Activated CD4-positive, alpha-beta T cell treated with anti-CD3 and anti-CD28 coated beads for 36 hours (primary cell): ENCODE measurements at places on chromosomes 7 and 10. TPM values are rescaled to one million over a fixed set of nuclear protein-coding genes. Genes with fewer than 3 reads are reported as not detected.

Gene DUSP5
- 70.7 TPM for total RNA-seq

GRCh38 chr10:22466763-22467334, 121.6 kb downstream of the SPAG6 start:
- H3K27me3 ChIP-seq, result peaks cover 4% of the 10 kb centered on the region
- no peak overlapping the region for H3K4me3 ChIP-seq
- H3K27ac ChIP-seq, result no peak overlapping the region
- peaks cover 2% of the 10 kb centered on the region for H3K4me1 ChIP-seq
- no peaks in the 10 kb centered on the region for H3K36me3 ChIP-seq
- DNase-seq, result no peak

Gene CYP2C19
- not detected for total RNA-seq

DNA sequence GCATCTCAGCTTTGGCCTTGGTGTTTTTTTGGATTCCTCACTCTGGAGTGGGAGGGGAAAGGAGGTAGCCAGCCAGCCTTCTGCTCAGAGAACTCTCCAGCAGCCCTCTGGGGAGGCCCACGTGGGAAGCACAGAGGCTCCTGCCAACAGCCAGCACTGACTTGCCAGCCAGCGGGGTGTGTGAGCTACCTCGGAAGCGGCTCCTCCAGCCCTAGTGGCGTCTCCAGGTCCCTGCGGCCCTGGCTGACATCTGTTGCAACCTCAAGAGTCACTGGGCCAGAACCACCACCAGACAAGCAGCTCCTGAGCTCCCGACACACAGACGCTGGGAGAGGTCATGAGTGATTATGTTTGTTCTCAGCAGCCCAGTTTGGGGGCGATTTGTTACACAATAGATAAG, 180.2 kb upstream of the FZD8 start:
- H3K27ac ChIP-seq, result no peak overlapping the region
- no peak overlapping the region for H3K4me3 ChIP-seq
- no peak for DNase-seq
- H3K36me3 ChIP-seq, result no peaks in the 10 kb centered on the region
- H3K4me1 ChIP-seq, result no peaks in the 10 kb centered on the region
- H3K27me3 ChIP-seq, result peaks cover 2% of the 10 kb centered on the region

Gene LRRN3
- total RNA-seq, result 8.0 TPM

DNA sequence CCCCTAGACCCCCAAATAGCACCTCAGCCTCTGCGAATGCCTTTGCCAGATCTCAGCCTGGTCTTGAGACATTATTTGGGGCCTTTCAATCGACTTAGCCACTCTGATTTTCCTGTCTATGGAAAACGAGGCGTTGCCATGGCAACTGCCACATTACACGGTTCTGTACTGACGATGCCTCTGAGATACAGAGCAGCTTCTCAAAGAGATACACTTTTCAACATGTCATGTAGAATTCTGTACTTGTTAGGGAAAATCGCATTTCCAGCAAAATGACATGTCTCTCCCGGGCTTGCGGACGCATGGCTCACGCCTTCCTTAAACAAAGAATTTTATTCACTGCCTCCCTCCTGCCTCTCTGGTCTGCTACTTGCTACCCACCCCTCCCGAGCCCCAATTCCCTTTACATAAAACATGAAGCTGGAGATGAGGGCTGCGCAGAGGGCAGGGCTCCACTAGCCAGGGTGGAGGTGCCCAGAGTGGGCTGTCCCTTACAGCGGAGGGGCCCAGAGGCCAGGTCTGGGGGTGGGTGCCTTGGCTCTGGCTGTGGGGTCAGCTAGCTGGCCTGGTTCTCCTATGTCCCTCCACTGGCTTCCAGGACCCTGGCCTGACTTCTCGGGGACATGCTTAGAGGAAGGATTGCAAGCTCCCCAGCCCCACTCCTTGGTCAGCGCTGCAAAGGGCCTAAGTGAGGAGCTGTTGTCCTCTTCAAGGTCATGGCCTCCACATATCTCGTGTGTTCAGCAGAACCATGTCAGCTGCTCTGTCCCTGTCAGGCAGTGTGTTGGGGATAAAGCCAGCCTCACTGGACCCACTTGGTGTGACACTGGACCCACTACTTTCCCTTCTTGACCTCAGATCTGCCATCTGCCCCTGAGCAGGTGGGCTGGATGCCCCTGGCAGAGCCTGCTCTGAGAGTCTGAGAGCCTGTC, 342.5 kb downstream of the RPS24 start:
- H3K27me3 ChIP-seq, result no peaks in the 10 kb centered on the region
- no peak overlapping the region for H3K27ac ChIP-seq
- H3K36me3 ChIP-seq, result no peaks in the 10 kb centered on the region
- H3K4me3 ChIP-seq, result no peak overlapping the region
- no peak for DNase-seq

DNA sequence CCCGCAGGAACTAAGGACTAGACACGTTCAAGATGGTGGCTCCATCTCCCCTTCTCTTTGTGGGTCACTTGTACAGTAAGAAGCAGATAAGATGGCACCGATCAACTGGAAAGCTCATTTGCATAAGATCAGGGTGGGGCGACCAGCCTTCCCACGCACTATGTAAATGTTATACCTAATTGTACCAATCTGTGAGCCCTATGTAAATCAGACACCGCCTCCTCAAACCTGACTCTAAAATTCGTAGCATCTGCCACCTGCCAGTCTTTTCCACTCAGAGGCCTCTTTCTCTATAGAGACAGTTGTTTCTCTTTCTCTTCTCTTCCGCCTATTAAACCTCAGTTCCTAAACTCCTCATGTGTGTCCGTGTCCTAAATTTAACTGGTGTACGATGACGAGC, 324.5 kb downstream of the PHF14 start:
- no peak for DNase-seq
- no peak overlapping the region for H3K27ac ChIP-seq
- H3K4me3 ChIP-seq, result no peak overlapping the region
- H3K27me3 ChIP-seq, result peaks cover 4% of the 10 kb centered on the region

DNA sequence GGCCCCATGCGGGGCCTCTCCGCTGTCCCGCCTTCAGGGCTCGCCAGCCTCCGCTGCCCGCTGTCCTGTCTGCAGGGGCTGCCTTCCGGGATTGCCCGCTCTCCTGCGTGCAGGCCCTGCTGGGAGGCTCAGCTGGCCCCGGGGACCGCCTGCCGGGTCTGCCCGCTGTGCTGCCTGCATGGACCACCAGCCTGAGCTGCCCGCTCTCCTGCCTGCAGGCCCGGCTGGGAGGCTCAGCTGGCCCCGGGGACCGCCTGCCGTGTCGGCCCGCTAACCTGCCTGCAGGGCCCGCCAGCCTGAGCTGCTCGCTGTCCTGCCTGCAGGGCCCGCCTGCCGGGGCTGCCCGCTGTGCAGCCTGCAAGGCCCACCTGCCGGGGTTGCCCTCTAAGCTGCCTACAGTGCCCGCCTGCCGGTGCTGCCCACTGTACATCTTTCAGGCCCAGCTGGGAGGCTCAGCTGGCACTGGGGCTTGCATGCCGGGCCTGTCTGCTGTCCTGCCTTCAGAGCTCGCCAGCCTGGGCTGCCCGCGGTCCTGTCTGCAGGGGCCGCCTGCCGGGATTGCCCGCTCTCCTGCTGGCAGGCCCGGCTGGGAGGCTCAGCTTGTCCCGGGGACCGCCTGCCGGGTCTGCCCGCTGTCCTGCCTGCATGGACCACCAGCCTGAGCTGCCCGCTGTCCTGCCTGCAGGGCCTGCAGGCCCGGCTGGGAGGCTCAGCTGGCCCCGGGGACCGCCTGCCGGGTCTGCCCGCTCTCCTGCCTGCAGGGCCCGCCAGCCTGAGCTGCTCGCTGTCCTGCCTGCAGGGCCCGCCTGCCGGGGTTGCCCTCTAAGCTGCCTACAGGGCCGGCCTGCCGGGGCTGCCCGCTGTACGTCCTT, 165.1 kb downstream of the GLRX3 start:
- DNase-seq, result peak; percentile 89
- H3K27me3 ChIP-seq, result no peaks in the 10 kb centered on the region
- peak overlapping the region; percentile 80 for H3K4me3 ChIP-seq
- H3K4me1 ChIP-seq, result peaks cover 12% of the 10 kb centered on the region
- peak overlapping the region; percentile 75 for H3K27ac ChIP-seq

Gene ANKRD1
- total RNA-seq, result not detected

GRCh38 chr7:134031835-134032617, 95.1 kb upstream of the LRGUK start:
- peaks cover 3% of the 10 kb centered on the region for H3K4me1 ChIP-seq
- peak; percentile 8 for DNase-seq
- peaks cover 4% of the 10 kb centered on the region for H3K36me3 ChIP-seq
- H3K27ac ChIP-seq, result no peak overlapping the region
